ENCODE measurements at places on chromosomes 1 and 21. TPM values are rescaled to one million over a fixed set of nuclear protein-coding genes. Genes with fewer than 3 reads are reported as not detected.

GRCh38 chr1:152786077-152786476 lies at the start of gene LCE1E:
TSS of gene LCE1E (plus strand) at chr1:152786257. CDS start at chr1:152787300, 1,043 bp downstream.
- H3K4me1 ChIP-seq = peaks cover 2% of the 10 kb centered on the region
- H3K27me3 ChIP-seq = peaks cover 73% of the 10 kb centered on the region
- no peak within 1 kb of the TSS for H3K4me3 ChIP-seq
- peaks cover 6% of the 10 kb centered on the region for H3K36me3 ChIP-seq

The DMBX1 gene
- not detected for total RNA-seq

DNA sequence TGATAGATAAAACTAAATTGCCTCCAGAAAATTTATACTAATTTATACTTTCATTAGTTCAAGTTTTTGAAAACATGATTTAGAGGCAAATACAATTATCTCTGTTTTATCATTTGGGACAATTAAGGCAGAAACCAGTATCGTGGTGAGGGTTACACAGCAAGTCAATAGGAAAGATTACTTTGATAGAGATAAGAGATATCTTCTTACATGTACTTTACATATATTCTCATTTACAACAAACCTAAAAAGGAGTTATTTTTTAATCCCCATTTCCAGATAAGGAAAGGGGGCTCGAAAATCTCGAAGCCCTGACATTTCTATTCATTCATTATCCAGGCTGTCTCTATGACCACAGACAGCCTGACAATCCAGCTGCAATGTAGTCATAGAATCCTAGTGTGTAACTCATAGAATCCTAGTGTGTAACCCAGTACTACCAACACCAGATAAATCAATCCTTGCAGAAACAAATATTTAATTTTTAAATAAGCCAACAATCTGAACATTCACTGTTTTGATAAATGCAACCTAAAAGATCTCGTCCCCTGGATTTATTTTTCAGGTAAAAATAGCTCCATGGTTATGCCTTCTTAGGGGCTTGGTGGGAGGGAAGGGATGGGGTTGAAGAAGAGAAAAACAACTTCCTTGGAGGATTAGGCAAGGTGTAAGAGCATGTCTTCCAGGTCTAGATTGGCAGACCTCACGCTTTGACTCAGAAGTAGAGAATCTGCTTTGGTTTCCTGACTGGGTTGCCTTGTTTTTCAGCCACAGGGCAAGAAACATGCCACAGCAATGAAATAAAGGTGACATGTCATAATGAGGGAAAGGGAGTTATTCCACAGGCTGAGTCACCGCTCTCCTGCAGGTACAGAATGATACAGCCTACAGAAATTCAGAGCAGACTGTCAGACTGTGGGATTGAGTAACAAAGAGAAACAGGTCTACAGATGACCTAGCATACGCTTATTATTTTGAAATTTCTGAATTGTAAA lies 45.6 kb downstream of the IRF2BP2 start:
- no peak for DNase-seq
- no peaks in the 10 kb centered on the region for H3K36me3 ChIP-seq
- H3K27ac ChIP-seq = no peak overlapping the region
- H3K4me3 ChIP-seq = no peak overlapping the region
- H3K27me3 ChIP-seq = no peaks in the 10 kb centered on the region
- H3K4me1 ChIP-seq = no peaks in the 10 kb centered on the region

DNA sequence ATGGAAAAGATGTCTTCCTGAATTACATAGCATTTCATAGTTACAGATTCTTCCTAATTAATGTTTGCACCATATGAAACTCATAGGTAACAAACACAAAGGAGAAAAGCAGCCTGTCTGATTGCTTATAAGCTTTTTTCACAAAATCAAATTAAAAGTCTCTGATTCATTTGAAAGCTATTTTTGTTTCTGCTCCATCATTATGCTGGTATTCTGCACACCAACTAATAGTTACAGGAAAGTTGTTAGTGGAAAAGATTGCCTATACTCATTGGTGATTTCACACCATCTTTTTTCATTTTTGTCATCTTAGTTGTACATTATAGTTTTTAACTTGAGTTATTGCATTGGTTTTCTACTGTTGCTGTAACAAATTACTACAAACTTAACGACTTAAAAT lies 70.0 kb downstream of the PRKAA2 start:
- H3K27ac ChIP-seq = no peak overlapping the region
- H3K4me1 ChIP-seq = no peaks in the 10 kb centered on the region
- H3K4me3 ChIP-seq = no peak overlapping the region
- peaks cover 14% of the 10 kb centered on the region for H3K27me3 ChIP-seq

GRCh38 chr21:26943921-26944320 lies 23.0 kb downstream of the ADAMTS5 start:
- H3K36me3 ChIP-seq = no peaks in the 10 kb centered on the region
- H3K4me3 ChIP-seq = no peak overlapping the region
- peaks cover 6% of the 10 kb centered on the region for H3K27me3 ChIP-seq
- H3K27ac ChIP-seq = no peak overlapping the region
- no peak for DNase-seq
- no peaks in the 10 kb centered on the region for H3K4me1 ChIP-seq

The RSPH1 gene
- total RNA-seq = not detected

DNA sequence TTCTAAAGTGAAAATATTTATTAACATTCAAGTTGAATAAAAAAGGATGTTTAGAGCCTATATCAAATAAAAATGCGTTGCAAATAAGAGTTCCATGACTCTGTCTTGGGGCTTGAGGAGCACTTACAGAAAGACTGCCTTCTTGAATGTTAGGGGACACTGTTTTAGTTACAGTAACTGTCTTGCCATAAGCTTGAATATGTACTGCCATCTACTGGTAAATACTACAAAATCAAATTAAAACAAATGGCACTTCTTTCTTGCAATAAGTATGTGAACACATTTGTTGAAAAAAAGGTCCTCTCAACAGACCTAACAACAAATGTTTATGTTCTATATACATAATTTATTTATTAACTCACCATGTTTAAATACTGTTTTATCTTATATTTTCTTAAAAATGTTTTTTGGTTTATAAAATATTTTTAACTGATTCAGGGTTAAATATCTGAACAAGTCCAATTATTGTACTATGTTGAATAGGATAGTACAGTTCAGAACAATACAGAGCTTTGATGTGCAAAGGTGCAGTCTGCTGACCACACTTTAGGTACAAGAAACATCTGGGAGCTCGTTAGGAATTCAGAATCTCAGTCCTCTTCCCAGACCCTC lies 199.5 kb downstream of the LRRIQ3 start:
- DNase-seq = no peak
- no peaks in the 10 kb centered on the region for H3K36me3 ChIP-seq
- no peak overlapping the region for H3K27ac ChIP-seq

DNA sequence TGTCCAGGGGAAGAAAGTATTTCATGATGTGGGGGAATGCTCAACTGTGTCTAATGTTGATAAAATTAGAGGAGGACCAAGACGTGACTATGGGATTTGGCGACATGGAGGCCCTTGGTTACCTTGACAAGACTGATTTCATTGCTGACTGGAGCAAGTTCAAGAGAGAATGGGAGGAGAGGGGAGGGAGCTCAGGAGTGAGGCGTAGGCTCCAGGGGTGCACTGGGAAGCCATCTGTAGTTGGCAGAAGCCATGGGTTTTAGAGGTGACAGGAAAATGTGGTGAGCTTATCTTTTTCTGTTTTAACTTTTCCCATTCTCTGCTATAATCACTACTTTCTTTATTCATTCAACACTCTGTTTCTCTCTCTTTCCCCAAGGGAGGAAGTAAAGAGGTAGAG lies 15.8 kb downstream of the UBE4B start:
- H3K4me1 ChIP-seq = peaks cover 44% of the 10 kb centered on the region
- no peak overlapping the region for H3K4me3 ChIP-seq
- H3K36me3 ChIP-seq = no peaks in the 10 kb centered on the region
- no peaks in the 10 kb centered on the region for H3K27me3 ChIP-seq
- DNase-seq = no peak

DNA sequence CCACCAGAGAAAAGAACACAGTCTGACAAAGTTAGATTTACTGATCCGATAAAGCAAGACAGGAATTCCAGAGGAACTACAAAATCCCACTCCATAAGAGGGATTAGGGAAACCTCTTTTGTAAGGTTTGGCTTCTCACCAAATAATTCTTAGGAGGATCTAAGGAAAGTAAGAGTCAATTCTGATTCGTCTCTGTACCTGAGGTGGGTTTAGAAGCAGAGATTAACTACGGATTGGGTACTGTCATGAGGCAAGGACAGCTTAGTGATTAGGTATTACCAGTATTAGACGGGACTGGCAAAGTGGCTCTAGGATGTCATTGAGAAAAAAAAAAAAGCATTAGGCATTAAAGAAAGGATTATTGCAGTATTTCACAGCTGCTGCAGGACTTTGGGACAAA lies 371.7 kb upstream of the BRINP3 start:
- H3K36me3 ChIP-seq = no peaks in the 10 kb centered on the region
- H3K4me1 ChIP-seq = no peaks in the 10 kb centered on the region
- H3K27me3 ChIP-seq = no peaks in the 10 kb centered on the region
- no peak for DNase-seq
- H3K4me3 ChIP-seq = no peak overlapping the region

- H3K27me3 ChIP-seq = peaks cover 26% of the 10 kb centered on the region
- no peak overlapping the region for H3K4me3 ChIP-seq
- peaks cover 6% of the 10 kb centered on the region for H3K36me3 ChIP-seq
Measured at GRCh38 chr1:204799630-204800029, 71.0 kb upstream of the NFASC start.

- peak overlapping the region; percentile 99 for H3K4me3 ChIP-seq
- peak overlapping the region; percentile 100 for H3K27ac ChIP-seq
- H3K4me1 ChIP-seq = peaks cover 57% of the 10 kb centered on the region
- peaks cover 14% of the 10 kb centered on the region for H3K36me3 ChIP-seq
- no peaks in the 10 kb centered on the region for H3K27me3 ChIP-seq
Measured at GRCh38 chr1:117930173-117930447, 571 bp downstream of the WDR3 start.

GRCh38 chr1:22201023-22201422 lies 58.1 kb upstream of the WNT4 start:
- peaks cover 69% of the 10 kb centered on the region for H3K27me3 ChIP-seq
- peaks cover 4% of the 10 kb centered on the region for H3K36me3 ChIP-seq
- DNase-seq = no peak
- no peak overlapping the region for H3K4me3 ChIP-seq
- H3K27ac ChIP-seq = no peak overlapping the region

DNA sequence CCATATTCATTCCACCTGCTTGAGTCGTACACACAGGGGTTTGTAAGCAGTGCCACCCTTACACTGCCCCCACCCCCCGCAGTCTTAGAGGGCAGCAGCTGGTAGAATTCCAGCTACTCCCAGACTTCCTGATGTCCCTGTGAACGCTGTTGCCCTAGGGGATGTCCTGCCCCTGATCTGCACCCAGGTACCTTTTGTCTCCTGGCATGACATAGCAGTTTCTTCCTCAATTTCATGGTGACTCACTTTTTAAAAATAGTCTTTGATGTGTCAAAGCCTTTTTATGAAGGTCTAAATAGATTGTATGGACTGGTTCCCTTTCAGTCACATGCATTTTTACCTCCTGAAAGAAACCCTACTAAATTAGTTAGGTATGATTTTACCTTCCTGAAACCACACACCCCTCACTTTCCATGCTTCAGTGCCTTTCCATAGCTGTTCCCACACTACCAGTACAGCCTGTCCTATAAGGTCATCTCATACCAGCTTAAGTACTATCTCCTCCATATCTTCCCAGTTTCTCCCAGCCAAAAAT lies 76.4 kb downstream of the ST3GAL3 start:
- H3K4me1 ChIP-seq = peaks cover 8% of the 10 kb centered on the region
- DNase-seq = no peak
- H3K36me3 ChIP-seq = peaks cover 4% of the 10 kb centered on the region
- no peaks in the 10 kb centered on the region for H3K27me3 ChIP-seq
- H3K27ac ChIP-seq = no peak overlapping the region

GRCh38 chr1:209364716-209365115 lies 218.8 kb upstream of the CAMK1G start:
- H3K27me3 ChIP-seq = peaks cover 60% of the 10 kb centered on the region
- no peak for DNase-seq
- no peaks in the 10 kb centered on the region for H3K4me1 ChIP-seq
- H3K27ac ChIP-seq = no peak overlapping the region
- no peaks in the 10 kb centered on the region for H3K36me3 ChIP-seq

The DTL gene
- total RNA-seq = 1.7 TPM

DNA sequence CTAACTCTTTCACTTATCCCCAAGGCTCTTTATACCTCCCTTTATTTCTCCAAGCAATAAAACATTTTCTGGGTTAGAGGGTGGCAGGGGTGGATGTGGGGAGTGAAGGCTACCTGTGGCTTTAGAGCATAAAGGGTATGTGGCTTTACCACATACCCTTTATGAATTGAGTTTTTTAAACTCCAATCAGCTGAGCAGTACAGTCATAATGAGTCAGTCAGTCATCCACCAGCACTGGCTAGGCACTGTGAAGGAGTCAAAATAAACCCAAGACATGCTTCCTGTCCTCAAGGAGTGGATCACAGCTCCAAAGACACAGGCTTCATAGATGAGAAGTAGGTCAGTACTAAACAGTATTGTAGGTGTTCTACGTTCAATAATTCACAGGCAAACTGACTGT lies 2.6 kb upstream of the TDRD10 start:
- peaks cover 10% of the 10 kb centered on the region for H3K36me3 ChIP-seq
- H3K4me3 ChIP-seq = no peak overlapping the region
- DNase-seq = no peak
- peaks cover 10% of the 10 kb centered on the region for H3K4me1 ChIP-seq

GRCh38 chr1:231844986-231845502 lies 218.5 kb downstream of the DISC1 start:
- peaks cover 2% of the 10 kb centered on the region for H3K36me3 ChIP-seq
- peaks cover 26% of the 10 kb centered on the region for H3K4me1 ChIP-seq
- H3K27ac ChIP-seq = peak overlapping the region; percentile 78
- no peaks in the 10 kb centered on the region for H3K27me3 ChIP-seq
- DNase-seq = no peak

The PRDM2 gene
- total RNA-seq = 173 TPM

GRCh38 chr1:110384581-110385321 lies 6.1 kb downstream of the SLC16A4 start:
- H3K4me3 ChIP-seq = no peak overlapping the region
- H3K4me1 ChIP-seq = peaks cover 12% of the 10 kb centered on the region
- H3K27ac ChIP-seq = no peak overlapping the region
- no peaks in the 10 kb centered on the region for H3K27me3 ChIP-seq
- no peak for DNase-seq

DNA sequence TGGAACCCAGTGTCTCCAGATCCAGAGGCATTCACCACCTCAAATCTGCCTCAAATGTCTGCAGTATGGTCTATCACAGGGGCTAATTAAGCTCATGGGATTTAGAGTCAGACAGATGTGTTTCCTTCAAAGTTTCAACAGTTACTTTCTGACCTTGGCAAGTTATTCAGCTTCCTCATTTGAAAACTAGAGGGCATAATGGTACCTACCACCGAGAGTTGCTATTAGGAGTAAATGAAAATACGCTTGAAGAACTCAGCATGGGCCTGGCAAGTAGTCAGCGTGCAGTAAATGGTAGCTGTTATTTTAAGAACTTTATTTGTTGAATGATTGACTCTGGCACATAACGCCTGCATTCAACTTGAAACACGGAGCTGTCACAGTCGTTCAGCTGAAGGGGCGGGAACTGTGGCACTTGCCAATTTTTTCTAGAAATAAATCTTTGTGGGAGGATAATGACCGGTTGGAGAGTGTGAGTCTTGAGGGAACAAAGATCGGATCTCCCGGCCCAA lies 1.2 kb upstream of the CAP1 start:
- H3K4me1 ChIP-seq = peaks cover 51% of the 10 kb centered on the region
- H3K36me3 ChIP-seq = peaks cover 15% of the 10 kb centered on the region
- no peaks in the 10 kb centered on the region for H3K27me3 ChIP-seq
- H3K4me3 ChIP-seq = peak overlapping the region; percentile 98
- H3K27ac ChIP-seq = peak overlapping the region; percentile 97
- no peak for DNase-seq

Data from T-helper 17 cell (primary cell).